Activated CD4-positive, alpha-beta T cell treated with anti-CD3 and anti-CD28 coated beads, Interleukin-2, amount 10 ng/mL, durations not matched to agents 7 days and 5 days (primary cell): ENCODE measurements at places on chromosomes 2 and 18. TPM values are rescaled to one million over a fixed set of nuclear protein-coding genes. Genes with fewer than 3 reads are reported as not detected.

SKOR2 gene
- not detected for total RNA-seq

FAP gene
- not detected for total RNA-seq

- no peak overlapping the region for H3K27ac ChIP-seq
- H3K4me3 ChIP-seq: no peak overlapping the region
- no peaks in the 10 kb centered on the region for H3K27me3 ChIP-seq
- no peak for DNase-seq
These were observed 621.2 kb downstream of the MBD2 start for GRCh38 chr18:53603276-53603675.

GRCh38 chr2:151052850-151053660 lies 208.6 kb downstream of the RBM43 start:
- no peaks in the 10 kb centered on the region for H3K27me3 ChIP-seq
- H3K4me3 ChIP-seq: no peak overlapping the region
- no peak for DNase-seq
- H3K27ac ChIP-seq: no peak overlapping the region
- H3K4me1 ChIP-seq: no peaks in the 10 kb centered on the region

SERPINB4 gene
- total RNA-seq: not detected

DNA sequence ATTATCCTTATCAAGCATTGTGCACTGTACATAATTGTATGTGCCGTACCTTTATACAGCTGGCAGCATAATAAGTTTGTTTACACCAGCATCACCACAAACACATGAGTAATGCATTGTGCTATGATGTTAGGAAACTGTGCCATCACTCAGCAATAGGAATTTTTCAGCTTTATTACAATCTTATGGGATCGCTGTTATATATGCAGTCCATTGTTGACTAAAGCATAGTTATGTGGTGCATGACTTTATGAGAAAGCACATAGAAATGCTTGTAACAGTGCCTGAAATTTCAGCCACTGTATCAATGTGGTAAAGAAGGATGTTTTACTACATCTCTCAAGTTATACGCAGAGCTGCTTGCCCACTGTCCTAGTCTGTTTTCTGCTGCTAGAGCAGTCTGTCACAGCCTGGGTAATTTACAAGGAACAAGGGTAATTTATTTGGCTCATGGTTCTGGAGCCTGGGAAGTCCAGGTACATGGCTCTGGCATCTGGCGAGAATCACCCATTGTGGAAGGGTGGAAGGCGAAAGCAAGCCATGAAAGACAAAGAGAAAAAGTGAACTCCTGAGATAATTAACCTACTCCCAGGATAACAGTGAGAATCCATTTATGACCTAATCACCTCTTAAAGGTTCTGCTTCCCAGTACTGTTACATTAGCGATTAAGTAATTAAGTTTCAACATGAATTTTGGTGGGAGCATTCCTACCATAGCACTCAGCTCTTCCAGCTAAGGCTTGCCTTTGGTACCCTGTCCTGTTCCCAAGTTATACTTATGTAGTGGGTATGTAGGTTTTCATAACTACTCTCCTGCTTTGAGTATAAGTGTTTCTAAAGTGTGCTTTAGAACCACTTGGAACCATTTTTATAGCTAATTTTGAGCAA lies 4.6 kb downstream of the MAP3K20 start:
- peaks cover 5% of the 10 kb centered on the region for H3K27me3 ChIP-seq
- no peak overlapping the region for H3K27ac ChIP-seq
- peaks cover 4% of the 10 kb centered on the region for H3K36me3 ChIP-seq

DNA sequence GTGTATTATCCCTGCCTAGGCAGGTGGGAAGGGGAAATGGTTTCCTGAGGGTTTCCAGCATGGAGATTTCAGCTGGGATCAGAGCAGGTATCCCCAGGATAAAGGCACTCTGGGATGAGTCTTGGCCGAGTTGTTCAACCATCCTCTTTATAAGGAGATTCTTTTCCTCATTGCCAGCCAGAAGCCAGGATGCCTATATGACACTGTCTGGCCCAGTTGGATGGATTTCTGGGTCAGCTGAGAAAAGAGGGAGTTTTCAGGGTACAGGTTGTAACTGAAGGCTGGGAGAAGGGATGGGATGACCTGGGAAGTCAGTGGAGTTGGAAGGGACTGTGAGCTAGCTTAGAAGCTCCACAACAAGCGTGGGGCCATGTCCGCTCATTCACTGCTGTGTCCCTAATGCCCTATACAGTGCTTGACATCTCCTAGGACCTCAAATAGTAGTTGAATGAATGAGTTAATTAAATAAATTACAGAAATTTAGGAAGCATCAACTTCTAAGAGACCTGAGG lies 8.3 kb downstream of the RHOB start:
- DNase-seq: no peak
- no peaks in the 10 kb centered on the region for H3K4me1 ChIP-seq
- H3K27ac ChIP-seq: no peak overlapping the region

AP1S3 gene
- 7.5 TPM for total RNA-seq

HOXD4 gene
- not detected for total RNA-seq

GRCh38 chr2:3280197-3280596 lies 97.4 kb downstream of the EIPR1 start:
- no peak overlapping the region for H3K4me3 ChIP-seq
- no peaks in the 10 kb centered on the region for H3K4me1 ChIP-seq
- H3K27ac ChIP-seq: no peak overlapping the region
- no peak for DNase-seq
- peaks cover 14% of the 10 kb centered on the region for H3K36me3 ChIP-seq
- H3K27me3 ChIP-seq: no peaks in the 10 kb centered on the region

GRCh38 chr2:69437751-69438154 lies 518 bp upstream of the NFU1 start:
- peak overlapping the region; percentile 100 for H3K27ac ChIP-seq
- no peak for DNase-seq
- no peaks in the 10 kb centered on the region for H3K27me3 ChIP-seq
- H3K4me1 ChIP-seq: peaks cover 35% of the 10 kb centered on the region
- H3K36me3 ChIP-seq: peaks cover 17% of the 10 kb centered on the region

- no peak for DNase-seq
- H3K4me3 ChIP-seq: no peak overlapping the region
- H3K4me1 ChIP-seq: peaks cover 74% of the 10 kb centered on the region
- H3K27ac ChIP-seq: peak overlapping the region; percentile 85
- no peaks in the 10 kb centered on the region for H3K27me3 ChIP-seq
These were observed 402.1 kb downstream of the PARD3B start for GRCh38 chr2:204947405-204947804.

DNA sequence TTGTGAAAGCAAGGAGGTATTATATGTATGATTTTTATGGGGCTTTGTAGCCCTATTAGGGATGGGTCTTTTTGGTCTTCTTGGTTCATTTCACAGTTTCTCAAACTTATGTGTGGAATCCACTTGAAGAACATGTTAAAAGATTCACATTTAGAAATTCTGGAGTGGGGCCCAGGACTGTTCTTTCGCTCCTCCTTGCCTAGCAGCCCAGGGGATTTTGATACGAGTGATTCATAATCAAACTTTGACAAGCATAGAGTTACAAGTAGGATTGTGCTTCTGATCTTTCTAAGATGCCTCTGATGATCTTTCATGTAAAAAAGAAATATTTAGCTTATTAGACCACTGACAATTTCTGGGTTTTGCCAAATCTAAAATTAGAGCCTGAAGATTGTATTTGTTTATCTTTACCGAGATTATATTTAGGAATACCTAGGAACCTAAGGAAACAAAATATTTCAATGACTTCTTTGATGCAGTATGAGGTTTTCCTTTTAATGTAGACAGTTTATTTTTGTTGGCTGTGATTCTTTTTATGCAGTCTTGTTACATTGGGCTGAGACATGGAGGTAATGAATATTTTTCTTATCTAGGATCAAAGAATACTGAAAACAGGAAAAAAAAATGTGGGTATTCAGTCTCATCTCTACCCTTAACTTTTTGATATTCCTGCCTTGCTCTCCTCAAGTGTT lies 324.0 kb downstream of the PARD3B start:
- peaks cover 15% of the 10 kb centered on the region for H3K36me3 ChIP-seq
- no peak for DNase-seq

TMEM247 gene
- not detected for total RNA-seq

- peaks cover 58% of the 10 kb centered on the region for H3K4me1 ChIP-seq
- H3K36me3 ChIP-seq: peaks cover 4% of the 10 kb centered on the region
- no peak overlapping the region for H3K27ac ChIP-seq
- DNase-seq: no peak
These were observed 108.4 kb downstream of the FAM210A start for GRCh38 chr18:13617826-13618515.

GPAT2 gene
- 5.3 TPM for total RNA-seq

- peak; percentile 45 for DNase-seq
- H3K27me3 ChIP-seq: no peaks in the 10 kb centered on the region
- H3K36me3 ChIP-seq: peaks cover 38% of the 10 kb centered on the region
These were observed at the start of gene KRTCAP3 for GRCh38 chr2:27441958-27442919. TSS of gene KRTCAP3 (plus strand) at chr2:27442381. CDS start at chr2:27442413, 32 bp downstream.

- DNase-seq: no peak
- no peaks in the 10 kb centered on the region for H3K36me3 ChIP-seq
- H3K27me3 ChIP-seq: peaks cover 6% of the 10 kb centered on the region
- no peaks in the 10 kb centered on the region for H3K4me1 ChIP-seq
- H3K27ac ChIP-seq: no peak overlapping the region
These were observed 121.0 kb downstream of the TFCP2L1 start for GRCh38 chr2:121164042-121164441.

GRCh38 chr18:461762-462161 lies 38.7 kb downstream of the COLEC12 start:
- no peak overlapping the region for H3K4me3 ChIP-seq
- no peak overlapping the region for H3K27ac ChIP-seq
- no peaks in the 10 kb centered on the region for H3K36me3 ChIP-seq
- H3K27me3 ChIP-seq: peaks cover 16% of the 10 kb centered on the region
- DNase-seq: no peak

MOCOS gene
- total RNA-seq: 0.05 TPM

GRCh38 chr2:160613466-160614153 lies 120.0 kb upstream of the RBMS1 start:
- H3K4me1 ChIP-seq: peaks cover 6% of the 10 kb centered on the region
- peaks cover 5% of the 10 kb centered on the region for H3K27me3 ChIP-seq
- no peaks in the 10 kb centered on the region for H3K36me3 ChIP-seq
- no peak overlapping the region for H3K4me3 ChIP-seq
- H3K27ac ChIP-seq: no peak overlapping the region
- no peak for DNase-seq

ACADL gene
- not detected for total RNA-seq

OXER1 gene
- total RNA-seq: not detected

DNA sequence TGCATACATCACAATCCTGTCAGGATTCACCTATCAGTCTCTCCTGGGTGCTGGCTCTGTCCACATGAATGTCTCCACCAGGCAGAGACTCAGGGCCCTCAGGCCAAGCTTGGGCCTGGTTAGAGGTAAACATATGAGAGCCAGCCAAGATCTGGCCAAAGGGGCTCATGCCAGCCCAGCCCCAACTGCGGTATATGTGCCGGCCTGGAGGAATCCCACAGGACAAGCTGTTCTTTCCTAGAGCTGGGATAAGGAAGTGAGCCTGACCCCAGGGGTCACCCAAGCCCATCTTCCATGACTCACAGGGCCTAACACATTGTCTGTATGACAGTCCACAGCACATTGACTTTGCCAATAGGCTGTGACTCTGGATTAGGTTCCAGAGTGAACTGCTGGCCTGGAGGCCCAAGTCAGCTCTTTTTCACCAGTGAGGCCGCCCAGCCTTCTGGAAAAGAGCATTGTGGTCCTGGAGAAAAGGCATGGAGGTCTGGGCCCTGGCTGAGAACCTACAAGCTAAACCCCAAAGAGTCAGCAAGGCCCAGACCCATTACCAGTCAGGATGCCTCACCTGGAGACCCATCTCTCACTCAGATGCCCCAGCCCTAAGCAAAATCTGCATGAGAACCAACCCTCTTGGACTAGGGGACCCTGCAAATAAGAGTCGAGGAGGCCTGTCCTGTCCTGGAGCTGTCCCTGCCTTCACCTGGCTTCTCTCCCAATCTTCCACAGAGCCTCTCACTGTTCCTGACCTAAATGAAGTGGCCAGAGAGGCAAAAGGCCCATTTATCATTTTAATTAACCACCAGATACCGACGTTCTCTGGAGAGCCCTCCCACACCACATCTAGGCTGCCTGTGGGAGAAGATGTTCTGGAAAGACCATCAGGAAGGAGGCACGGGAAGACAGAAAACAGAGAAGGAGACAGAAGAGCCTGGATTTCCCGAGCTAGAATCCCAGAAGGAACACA lies 120.9 kb upstream of the PKDCC start:
- H3K27ac ChIP-seq: no peak overlapping the region
- no peak for DNase-seq
- H3K4me3 ChIP-seq: no peak overlapping the region
- no peaks in the 10 kb centered on the region for H3K36me3 ChIP-seq
- no peaks in the 10 kb centered on the region for H3K4me1 ChIP-seq
- no peaks in the 10 kb centered on the region for H3K27me3 ChIP-seq

DNA sequence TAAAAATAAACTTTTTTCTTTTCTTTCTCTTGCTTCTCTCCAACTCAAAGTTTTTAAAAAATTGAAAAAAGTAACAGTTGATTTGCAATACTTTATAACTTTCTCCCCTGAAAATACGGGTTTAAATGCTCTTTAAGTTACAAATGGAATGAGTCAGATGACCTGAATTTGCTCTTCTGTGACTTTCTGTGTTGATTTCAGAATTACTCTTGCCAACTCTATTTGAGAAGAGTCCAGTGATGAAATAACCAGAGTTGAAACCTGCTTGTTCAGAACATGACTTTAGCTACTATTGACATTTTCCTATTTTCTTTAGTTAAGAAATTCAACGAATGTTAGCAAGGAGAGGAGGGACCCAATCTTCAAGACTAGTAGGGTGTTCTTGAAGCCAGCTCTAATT lies 146.1 kb upstream of the ZSWIM2 start:
- no peaks in the 10 kb centered on the region for H3K36me3 ChIP-seq
- H3K4me3 ChIP-seq: no peak overlapping the region
- H3K27me3 ChIP-seq: peaks cover 3% of the 10 kb centered on the region
- H3K27ac ChIP-seq: no peak overlapping the region

- no peak overlapping the region for H3K4me3 ChIP-seq
- H3K4me1 ChIP-seq: no peaks in the 10 kb centered on the region
- H3K27me3 ChIP-seq: peaks cover 2% of the 10 kb centered on the region
These were observed 82.8 kb upstream of the SEC11C start for GRCh38 chr18:59056706-59057492.
